ENCODE measurements at places on chromosomes 4 and X. TPM values are rescaled to one million over a fixed set of nuclear protein-coding genes. Genes with fewer than 3 reads are reported as not detected.

The NOX1 gene
- total RNA-seq: not detected

The MAGEB2 gene
- not detected for total RNA-seq

The TLR6 gene
- 2.9 TPM for total RNA-seq

The FHDC1 gene
- total RNA-seq: 0.88 TPM

DNA sequence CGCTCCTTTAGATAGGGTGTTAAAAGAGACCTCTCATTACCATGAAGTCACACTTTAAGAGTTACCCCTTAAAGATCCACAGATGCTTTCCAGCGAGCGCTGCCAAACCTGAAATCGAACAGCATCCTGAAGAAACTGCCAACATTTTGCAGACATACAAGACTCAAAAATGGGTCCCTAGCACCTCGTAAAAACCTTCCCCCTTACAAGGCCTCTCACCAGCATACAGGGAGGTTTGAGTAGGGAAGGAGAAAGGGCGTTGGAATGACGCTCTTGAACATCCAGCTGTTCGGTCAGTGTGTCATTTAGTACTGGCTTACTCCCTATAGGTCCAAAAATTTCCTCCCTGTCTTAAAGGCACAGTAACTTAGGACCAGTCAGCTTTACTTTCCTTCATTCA, 45.3 kb upstream of the PGRMC1 start:
- DNase-seq: no peak

DNA sequence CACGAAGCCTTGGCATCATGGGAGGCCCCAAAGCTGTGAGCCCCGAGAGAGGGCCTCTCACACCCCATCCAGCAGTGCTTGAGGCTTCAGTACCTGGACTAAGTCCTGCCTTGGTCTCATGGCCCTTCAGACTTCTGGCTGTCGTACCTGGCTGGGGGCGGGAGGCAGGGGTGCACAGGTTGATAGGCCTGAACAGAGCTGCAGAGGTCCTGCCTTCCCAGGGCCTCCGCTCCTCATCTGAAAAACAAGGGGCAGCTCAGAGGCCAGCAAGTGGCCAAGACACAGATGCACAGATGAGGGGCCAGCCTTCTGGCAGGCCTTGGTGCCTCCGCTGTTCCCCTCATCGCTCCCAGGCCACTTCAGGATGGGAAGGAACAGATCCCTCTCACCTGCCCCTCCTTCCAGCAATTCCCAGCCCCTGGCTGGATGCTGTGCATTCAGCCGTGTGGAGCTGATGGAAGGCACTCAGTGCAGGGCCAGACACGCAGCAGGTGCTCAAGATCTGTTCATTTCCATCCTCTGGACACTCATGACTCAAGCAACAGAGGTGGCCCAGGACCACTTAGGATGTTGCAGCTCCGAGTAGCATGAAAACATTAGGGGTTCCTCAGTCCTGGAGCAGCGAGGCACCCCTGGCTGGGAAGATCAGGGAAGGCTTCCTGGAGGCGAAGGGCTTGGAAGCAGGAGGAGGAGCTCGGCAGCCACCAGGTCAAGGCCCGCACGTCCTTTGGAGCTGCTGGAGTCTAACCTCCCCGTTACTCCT, 1.4 kb downstream of the ZNF185 start:
- no peak for DNase-seq

Measured in glomerular endothelial cell (primary cell).